PC-9 (cell line): ENCODE measurements at places on chromosomes 5 and 9. TPM values are rescaled to one million over a fixed set of nuclear protein-coding genes. Genes with fewer than 3 reads are reported as not detected.

Gene ARID3C
- total RNA-seq = not detected in 2 replicates

DNA sequence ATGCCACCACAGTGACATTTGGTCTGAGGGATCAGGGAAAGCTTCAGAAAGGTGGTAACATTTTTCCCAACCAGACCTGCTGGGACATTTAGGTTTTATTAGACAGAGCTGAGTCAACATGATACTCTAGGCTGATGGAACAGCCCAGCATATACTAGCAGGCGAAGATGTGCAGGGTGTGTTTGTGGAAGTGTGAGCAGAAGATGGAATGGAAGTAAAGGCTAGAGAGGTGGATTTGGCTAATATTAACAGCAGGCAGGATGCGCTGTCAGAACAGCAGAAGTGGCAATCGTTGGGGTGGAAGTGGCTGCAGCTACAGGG is 340.6 kb downstream of the ASTN2 start:
- no peak for DNase-seq

Gene PHYKPL
- total RNA-seq = 61.3 and 73.7 TPM in 2 replicates

Gene ZNF782
- 7.2 and 11.5 TPM in 2 replicates for total RNA-seq

- DNase-seq = no peak
Observed at GRCh38 chr9:18806232-18807080, 226.6 kb downstream of the SAXO1 start.

Gene TTC23L
- total RNA-seq = 3.9 and 7.1 TPM in 2 replicates

DNA sequence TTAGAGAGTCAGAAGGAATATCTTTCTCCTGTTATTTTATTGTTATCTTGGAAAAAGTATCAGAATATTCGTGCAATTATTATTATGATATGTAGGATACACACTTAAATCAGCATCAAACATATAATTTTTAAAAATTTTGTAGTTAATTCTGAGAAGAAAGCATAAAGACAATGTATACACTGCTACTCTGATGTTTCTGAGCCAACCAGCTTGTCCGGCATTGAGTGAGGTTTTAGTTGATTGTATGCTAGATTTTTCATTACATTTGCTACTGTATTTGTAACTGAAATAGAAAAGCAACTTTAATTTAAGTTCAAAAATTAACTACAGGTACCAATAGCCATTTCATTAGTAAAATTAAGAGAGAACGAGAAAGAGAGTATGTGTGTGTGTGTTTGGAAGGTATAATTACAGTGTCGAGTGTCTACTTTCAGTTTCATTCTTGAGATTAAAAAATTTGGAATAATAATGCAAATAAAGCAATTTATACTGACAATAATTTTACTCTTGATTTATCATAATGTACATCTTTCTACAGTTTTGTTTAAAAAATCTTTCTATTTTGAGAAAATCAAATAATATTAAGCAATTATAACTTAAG is 160.4 kb upstream of the CDH12 start:
- DNase-seq = no peak

Gene SHB
- total RNA-seq = 22.7 and 23.8 TPM in 2 replicates
